ENCODE measurements at places on chromosomes 13 and 19.

- peak; percentile 72 for DNase-seq
Measured at GRCh38 chr19:55156202-55157063, 1.1 kb downstream of the TNNI3 start.

- no peak for DNase-seq
Measured at GRCh38 chr13:111402441-111402840, 82.0 kb downstream of the TEX29 start.

DNA sequence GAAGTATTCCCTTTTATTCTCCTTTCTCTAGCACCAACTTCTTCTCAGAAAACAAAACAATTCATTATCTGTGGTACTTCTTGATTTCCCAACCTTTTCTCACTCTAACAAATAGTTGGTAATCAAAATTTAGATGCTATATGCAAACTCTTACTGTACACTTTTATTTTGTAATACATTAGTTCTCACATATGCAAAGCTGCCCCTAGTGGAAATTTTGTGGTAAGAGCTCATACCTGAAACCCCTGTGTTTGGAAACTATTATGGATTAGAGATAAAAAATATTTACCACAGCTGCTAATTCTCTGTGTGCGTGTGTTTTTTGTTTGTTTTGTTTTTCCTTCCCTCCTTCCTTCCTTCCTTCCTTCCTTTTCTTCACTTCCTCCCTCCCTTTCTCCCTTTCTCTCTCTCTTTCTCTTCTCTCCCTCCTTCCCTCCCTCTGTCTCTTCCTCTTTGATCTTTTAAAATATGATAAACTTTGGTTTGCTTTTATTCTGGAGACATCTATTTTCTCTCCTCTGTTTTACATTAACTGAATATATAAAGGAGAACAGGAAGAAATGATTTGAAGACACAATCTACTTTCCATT is 537.4 kb downstream of the SLITRK6 start:
- DNase-seq = no peak

- peak; percentile 63 for DNase-seq
Measured at GRCh38 chr19:3359919-3360420, 6.4 kb upstream of the NFIC start.

DNA sequence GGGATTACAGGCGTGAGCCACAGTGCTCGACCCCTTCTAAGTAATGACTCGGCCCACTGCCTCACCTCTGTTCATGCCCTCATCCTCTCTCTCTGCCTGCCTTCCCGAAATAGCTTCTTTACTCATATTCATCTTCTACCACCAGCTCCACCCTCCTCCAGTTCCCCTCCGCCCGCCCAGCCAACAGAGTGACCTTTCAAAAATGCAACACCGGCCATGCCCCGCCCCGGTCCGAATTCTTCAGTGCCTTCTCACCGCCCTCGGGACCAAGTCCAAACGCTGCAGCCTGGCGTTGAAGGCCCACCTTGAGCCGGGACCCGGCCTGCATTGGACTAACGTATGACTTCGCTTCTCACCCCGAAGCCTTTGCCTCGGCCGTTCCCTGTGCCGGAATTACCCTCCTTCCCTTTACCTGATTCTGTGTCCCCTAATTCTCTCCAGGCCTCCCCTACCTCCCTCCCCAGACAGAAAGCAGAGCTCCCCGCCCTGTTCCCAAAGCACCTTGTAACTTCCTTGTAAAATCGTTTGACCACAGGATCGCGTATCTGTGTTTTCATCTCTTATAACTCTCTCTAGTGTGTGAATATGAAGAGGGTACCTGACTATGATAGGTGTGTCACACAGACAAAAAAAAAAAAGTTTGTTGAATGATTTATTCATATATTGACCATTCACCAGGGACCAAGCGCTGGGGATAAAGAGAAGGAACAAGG is 8.1 kb upstream of the MUC16 start:
- DNase-seq = no peak

DNA sequence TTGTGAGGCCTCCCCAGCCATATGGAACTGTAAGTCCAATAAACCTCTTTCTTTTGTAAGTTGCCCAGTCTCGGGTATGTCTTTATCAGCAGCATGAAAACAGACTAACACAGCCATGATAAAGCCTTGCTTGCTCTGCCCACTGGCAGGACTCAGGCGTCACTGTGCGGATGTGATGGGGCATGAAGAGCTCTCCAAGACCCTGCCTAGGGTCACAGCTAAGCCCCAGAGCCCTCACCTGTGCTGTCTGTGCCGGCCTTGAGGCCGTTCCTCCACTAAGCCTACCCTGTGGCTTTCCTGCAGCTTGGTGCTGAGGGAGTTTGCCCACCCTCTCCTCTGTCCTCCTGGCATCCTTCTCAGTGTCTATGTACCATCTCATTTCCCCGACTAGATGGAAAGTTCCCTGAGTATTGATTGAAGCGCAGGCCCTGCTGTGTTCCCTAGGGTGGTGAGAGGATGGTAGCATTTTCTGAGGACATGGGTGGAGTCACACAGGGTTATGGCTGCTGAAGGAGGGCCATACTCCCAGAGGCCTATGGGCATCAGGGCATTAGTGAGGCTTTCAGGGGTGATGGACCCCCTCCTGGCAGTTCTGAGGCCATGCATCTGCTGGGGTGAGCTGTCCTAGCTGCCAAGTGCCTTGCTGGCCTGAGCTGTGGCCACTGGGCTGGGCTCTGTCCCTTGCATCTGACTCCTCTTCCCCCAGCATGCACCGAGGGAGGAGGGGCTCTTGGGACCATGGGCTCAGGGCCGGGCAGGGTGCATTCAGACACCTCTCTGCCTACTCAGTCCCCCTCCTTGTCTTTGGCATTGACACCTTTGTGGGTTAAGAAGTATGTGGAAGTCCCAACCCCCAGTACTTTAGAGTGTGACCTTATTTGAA is 75.3 kb downstream of the TEX29 start:
- DNase-seq = no peak

GRCh38 chr19:13835791-13836723 is 40.8 kb downstream of the ZSWIM4 start:
- DNase-seq = no peak

DNA sequence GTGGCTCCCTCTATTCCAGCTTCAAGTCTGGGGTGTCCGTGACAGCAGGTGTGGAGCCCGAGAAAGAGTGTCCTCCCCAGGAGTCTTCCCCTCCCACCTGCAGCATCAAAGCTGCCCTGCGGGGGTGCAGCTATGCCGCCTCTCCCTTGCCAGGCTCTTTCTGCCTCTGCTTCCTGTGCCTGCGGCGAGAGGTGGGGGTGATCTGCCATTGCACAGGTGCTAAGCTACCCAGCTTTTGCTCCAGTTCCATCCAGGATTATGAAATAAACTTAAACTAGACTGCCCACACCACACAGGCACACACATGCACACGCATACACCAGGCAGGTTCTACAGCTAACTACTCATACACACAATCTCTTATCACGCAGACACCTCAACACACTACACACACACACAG is 104.7 kb upstream of the CLDN10 start:
- DNase-seq = no peak

- no peak for DNase-seq
Measured at GRCh38 chr19:34474233-34474989, 7.1 kb upstream of the WTIP start.

DNA sequence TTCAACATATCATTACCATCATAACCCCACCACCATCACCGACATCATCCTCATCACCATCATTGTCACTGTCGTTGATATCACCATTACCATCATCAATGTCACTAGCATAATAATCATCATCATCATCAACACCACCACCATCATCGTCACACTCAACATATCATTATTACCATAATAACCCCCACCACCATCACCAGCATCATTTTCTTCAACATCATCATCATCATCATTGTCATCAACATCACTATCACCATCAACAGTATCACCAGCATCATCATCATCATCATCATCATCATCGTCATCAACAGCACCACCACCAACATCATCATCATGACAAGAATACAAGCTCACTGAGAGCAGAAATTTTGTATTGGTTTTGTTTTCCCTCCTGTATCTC is 83.8 kb downstream of the MBD3L1 start:
- DNase-seq = no peak

DNA sequence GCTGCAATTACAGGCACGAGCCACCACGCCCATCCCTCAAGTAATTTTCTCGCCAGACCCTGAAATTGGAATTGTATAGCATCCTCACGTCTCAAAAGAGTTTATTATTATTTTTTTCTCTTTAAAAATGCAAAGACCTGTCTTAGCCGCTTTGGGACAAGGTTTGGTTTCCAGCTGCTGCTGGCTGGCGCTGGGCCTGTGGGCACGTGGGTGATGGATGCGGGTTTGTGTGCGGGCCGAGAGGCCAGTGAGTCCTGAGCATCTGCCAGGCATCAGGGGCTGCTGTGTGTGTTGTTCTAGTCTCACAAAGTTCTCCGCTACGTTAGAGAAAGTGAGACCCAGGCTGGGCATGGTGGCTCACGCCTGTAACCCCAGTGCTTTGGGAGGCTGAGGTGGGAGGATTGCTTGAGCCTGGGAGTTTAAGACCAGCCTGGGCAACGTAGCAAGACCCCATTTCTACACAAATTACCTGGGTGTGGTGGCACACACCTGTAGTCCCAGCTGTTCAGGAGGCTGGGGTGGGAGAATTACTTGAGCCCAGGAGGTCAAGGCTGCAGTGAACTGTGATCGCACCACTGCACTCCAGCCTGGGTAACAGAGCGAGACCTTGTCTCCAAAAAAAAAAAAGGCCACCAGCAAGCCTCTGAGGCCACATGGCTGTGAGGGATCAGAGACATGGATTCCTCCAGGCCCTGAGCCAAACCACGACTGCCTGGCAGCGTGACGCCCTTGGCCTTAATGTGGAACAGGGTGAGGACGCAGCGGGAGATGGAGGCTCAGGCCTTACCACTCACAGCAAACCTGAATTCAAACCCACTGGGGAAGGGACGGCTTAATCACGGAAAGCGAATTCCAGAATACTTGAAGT is 4.7 kb upstream of the TMPRSS9 start:
- no peak for DNase-seq

- no peak for DNase-seq
Measured at GRCh38 chr13:25733001-25733491, 318.8 kb downstream of the SHISA2 start.

- no peak for DNase-seq
Measured at GRCh38 chr13:53126841-53127245, 98.2 kb downstream of the OLFM4 start.

GRCh38 chr13:70964124-70964523 is 855.9 kb upstream of the KLHL1 start:
- DNase-seq = no peak

GRCh38 chr13:46749951-46750350 is 47.0 kb downstream of the ESD start:
- DNase-seq = no peak

DNA sequence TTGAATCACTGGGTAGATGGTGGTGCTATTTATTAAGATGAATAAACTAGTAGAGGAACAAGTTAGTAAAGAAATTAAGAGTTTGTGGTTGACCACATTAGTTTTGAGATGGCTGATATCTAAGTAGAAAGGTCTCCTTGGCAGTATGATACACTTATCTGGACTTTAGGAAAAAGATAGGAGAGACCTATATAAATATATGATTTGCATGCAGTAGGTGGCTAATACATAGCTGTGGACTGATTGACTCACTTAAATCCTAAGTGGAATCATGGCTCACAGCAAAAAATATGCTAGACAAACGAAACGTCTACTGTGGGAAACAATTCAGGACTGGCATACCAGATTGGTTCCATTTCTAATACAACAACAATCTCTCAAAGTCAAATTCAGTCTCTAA is 92.0 kb downstream of the CAB39L start:
- DNase-seq = no peak

GRCh38 chr19:28416245-28416644 is 796.7 kb downstream of the UQCRFS1 start:
- no peak for DNase-seq

- DNase-seq = no peak
Measured at GRCh38 chr13:24625870-24626849, 54.0 kb upstream of the ATP12A start.

DNA sequence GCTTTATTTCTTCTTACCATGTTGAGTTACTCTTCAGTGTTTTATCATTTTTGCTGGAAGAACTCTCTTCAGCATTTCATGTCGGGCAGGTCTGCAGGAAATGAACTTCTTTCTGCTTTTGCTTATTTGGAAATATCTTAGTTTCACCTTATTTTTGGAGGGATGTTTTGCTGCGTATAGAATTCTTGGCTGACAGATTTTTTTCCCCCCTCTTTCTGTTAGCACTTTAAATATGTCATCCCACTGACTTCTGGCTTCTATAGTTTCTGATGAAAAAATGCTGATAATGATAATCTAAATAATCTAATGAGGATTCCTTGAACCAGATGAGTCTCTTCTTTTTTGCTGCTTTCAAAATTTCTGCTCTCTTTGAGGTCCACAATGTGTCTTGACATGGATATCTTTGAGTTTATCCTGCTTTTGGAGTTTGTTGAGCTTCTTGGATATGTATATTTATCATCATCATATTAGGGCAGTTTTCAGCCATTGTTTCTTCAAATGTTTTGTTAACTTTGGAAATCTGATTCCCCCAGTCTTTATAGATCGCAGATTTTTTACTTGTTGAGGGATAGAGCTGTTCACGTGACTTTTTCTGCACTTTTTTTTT is 20.4 kb downstream of the ZMYM2 start:
- DNase-seq = no peak

DNA sequence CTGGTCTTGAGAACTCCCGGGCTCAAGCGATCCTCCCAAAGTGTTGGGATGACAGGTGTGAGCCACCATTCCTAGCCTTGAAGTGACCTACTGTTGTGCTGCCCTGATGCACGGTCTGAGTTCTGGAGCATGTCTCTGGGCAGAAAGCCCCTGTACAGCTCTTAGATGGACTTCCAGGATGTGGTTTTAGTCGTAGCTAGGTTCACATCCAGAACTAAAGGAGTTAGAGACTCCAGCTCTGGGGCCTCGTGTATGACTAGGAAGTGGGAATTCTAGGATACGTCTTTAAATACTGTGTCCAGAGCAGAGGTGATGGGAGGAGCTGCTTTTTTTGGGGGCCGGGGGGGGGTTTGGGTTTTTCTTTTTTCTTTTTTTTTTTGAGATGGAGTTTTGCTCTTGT is 12.2 kb downstream of the UPF1 start:
- DNase-seq = no peak

DNA sequence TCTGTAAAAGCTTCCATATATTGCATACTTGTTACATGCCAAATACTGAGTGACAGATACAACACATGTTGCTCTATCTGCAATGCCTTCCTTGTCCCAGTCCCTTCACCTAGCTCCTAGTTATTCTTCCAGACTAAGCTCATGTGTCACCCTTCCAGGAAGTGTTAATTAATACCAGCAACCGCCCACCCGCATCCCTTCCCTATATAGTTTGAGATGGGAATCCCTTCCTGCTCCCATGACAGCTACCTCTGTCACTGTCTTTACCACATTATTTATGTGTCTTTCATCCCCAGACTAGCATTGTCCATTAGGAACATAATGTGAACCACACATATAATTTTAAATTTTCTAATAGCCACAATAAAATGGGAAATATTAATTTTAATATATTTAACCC is 49.5 kb upstream of the FRY start:
- no peak for DNase-seq

DNA sequence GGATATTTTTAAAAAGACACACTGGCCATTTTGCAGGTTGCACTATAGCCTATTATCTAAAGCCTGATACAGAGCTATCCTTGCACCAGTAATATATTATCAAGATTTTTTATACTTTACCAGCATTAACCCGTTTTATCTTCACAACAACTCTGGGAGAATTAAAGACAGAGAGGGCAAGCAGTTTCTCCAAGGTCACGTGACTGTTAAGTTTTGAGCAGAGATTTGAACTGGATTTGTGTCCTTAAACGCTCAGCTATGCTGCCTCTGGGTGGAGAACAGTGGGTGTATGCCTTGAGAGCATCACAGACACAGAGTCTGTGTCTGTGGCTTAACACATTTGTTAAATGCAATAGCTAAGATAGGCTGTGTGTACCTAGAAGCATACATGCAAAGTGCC is 147.2 kb downstream of the MYO16 start:
- no peak for DNase-seq

GRCh38 chr13:92951273-92951890 is 275.2 kb upstream of the GPC6 start:
- DNase-seq = no peak
